ENCODE measurements at places on chromosomes 2 and 18. TPM values are rescaled to one million over a fixed set of nuclear protein-coding genes. Genes with fewer than 3 reads are reported as not detected.

Gene ANKRD36
- 41.6 TPM for total RNA-seq

Gene IL36A
- total RNA-seq = not detected

Gene NCL
- total RNA-seq = 107 TPM

Gene NGEF
- 11.2 TPM for total RNA-seq

Gene TRABD2A
- total RNA-seq = 6.8 TPM

Gene REEP1
- not detected for total RNA-seq

Gene HADHB
- 126 TPM for total RNA-seq

Gene ALK
- total RNA-seq = 0.16 TPM

Gene SCN1A
- total RNA-seq = 0.09 TPM
